ENCODE measurements at places on chromosomes 11 and 22. TPM values are rescaled to one million over a fixed set of nuclear protein-coding genes. Genes with fewer than 3 reads are reported as not detected.

Gene DGAT2
- 2.7 TPM for total RNA-seq

Gene TMEM138
- total RNA-seq: 28.0 TPM

Gene PAX6
- 1.1 TPM for total RNA-seq

Gene RIMBP3B
- total RNA-seq: 0.07 TPM

Gene SAA1
- 5.8 TPM for total RNA-seq

Gene HBE1
- total RNA-seq: not detected

Gene EHF
- total RNA-seq: 45.8 TPM

Gene ANO3
- not detected for total RNA-seq

Gene TEAD1
- 88.1 TPM for total RNA-seq
